ENCODE measurements at places on chromosomes 7 and 10. TPM values are rescaled to one million over a fixed set of nuclear protein-coding genes. Genes with fewer than 3 reads are reported as not detected.

Gene TUBB8
- total RNA-seq = 0.67 TPM

DNA sequence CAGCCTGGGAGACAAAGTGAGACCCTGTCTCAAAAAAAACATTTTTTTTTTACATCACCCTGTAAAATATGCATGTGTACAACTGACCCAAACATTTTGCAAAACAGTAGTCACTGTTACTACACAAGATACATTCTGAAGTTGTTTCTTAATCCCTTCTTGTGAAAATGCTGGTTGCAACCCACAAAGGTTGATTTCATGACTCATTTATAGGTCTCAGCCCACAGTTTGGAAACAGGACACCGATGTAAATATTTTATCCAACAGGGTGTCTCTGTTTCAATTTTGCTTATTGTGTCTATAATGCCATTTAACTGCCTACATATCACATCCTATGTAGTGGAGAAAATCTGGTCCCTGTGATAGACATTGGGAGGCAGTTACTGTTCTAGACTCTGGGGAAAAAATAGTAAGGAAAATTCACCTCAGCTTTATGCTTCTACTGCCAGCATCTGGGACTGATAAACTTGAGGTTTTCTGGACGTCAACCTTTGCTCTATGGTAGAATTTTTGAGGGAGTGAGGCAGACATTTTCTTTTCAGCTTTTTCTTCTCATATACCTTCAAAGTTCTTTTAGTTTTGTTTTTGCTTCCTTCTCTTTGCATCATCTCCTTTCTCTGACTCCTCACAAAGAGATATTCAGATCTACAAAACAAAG lies 1.6 kb upstream of the RAB19 start:
- H3K4me1 ChIP-seq = peaks cover 20% of the 10 kb centered on the region
- no peaks in the 10 kb centered on the region for H3K36me3 ChIP-seq
- peaks cover 1% of the 10 kb centered on the region for H3K27me3 ChIP-seq
- no peak overlapping the region for H3K27ac ChIP-seq
- no peak overlapping the region for H3K4me3 ChIP-seq

DNA sequence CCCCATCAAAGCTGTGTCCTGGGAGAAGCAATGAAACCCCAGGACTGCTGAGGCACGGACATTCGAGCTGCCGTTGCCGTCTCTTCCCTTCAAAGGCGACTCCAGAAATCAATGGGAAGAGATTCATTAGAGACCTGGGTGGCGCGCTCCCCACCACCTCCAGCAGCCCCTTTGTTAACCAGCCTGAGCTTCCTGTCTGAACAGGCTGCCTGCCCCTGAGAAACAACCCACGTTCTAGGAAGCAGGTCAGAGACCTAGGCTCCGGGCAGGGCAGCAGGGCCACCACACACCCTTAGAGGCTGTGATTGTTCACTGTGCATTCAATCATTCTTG lies 110.9 kb upstream of the PPIF start:
- H3K27me3 ChIP-seq = no peaks in the 10 kb centered on the region
- no peak for DNase-seq
- H3K4me1 ChIP-seq = peaks cover 55% of the 10 kb centered on the region
- peaks cover 16% of the 10 kb centered on the region for H3K36me3 ChIP-seq
- H3K4me3 ChIP-seq = no peak overlapping the region

DNA sequence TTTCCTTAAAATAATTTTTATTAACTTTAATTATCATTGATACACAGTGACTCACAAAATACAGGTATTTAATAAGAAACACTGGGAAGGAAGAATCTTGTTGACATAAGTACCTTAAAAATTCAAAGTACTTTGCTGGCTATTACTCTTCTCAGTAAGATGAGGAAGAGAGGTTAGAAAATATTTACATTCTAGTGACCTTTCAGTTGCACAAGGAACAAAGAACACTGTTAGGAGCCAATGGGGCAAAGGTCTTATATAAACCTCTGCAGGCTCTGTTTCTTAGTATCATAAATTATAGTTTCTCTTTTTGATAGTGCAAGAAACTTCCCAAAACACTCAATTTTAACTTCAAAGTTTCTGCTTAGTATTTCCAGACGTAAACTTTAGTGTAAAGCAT lies 4.8 kb upstream of the TAX1BP1 start:
- no peak overlapping the region for H3K4me3 ChIP-seq
- H3K4me1 ChIP-seq = peaks cover 47% of the 10 kb centered on the region
- DNase-seq = no peak
- H3K27ac ChIP-seq = no peak overlapping the region
- no peaks in the 10 kb centered on the region for H3K36me3 ChIP-seq
- no peaks in the 10 kb centered on the region for H3K27me3 ChIP-seq

GRCh38 chr7:90850471-90850870 lies 254.3 kb downstream of the CDK14 start:
- no peak overlapping the region for H3K27ac ChIP-seq
- no peak overlapping the region for H3K4me3 ChIP-seq
- H3K36me3 ChIP-seq = peaks cover 2% of the 10 kb centered on the region
- no peak for DNase-seq
- H3K4me1 ChIP-seq = no peaks in the 10 kb centered on the region
- no peaks in the 10 kb centered on the region for H3K27me3 ChIP-seq
